NCI-H2081 treated with DMSO at 0.1 percent for 48 hours (cell line): ENCODE measurements at places on chromosomes 6 and 20.

- DNase-seq = no peak
Measured at GRCh38 chr20:40991181-40991889, 37.3 kb upstream of the TOP1 start.

- no peak for DNase-seq
Measured at GRCh38 chr6:146582857-146583256, 15.9 kb upstream of the ADGB start.

- no peak for DNase-seq
Measured at GRCh38 chr20:2124564-2125213, 23.1 kb downstream of the STK35 start.

DNA sequence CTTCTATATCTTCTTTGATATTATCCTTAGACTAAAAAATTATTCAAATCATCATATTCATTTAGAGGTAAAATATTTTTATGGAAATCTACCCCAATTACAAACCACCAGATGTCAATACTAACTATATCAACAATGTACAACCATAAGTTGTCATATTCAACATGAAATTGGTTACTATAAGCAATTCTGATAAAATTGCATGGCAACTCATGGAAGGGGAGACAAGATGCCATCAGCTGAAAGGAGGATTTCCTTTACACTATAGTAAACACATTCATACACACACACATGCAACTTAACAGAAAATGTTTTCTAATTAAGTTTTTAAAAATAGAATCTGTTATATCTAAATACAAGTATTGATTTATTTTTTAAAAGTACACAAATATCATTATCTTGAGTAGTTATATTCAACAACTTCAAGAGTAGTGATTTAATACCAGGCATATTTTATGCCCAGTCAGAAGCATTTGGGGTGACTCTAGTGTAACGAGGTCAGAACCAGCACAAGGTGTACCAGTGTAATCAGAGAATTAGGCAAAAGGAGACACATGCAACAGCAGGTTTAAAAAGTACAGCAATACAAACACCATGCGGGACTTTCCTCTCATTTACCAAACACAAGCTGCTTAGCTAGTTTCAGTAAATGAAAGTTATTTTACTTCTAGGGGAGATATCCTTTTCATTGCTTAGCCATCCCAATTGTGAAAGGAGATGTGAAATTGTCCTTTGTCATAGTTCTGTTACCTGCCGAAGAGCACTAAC is 1.0 kb downstream of the FILIP1 start:
- no peak for DNase-seq

GRCh38 chr20:50624351-50625016 is 66.9 kb downstream of the RIPOR3 start:
- DNase-seq = peak; percentile 57

DNA sequence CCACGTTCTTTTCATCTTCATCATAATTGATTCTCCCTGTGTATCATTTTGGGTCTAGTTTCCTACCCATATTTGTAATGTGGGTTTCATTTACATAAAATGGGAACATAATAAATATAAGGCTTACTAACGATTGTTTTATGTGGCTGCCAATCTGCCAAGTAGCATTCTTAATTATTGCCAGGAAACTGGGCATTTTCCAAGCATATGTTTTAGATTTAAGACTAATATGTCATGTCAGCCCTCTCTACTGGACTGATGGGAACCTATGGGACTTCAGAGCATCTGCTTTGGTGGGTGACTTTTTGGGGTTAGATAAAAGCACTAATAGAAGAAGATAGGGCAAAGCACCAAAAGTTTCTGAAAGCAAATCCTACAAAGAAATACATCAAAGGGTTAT is 157.5 kb downstream of the TBX18 start:
- DNase-seq = no peak

- no peak for DNase-seq
Measured at GRCh38 chr6:105791583-105792318, 294.4 kb upstream of the PRDM1 start.

GRCh38 chr20:8449123-8449522 is 317.1 kb downstream of the PLCB1 start:
- no peak for DNase-seq

DNA sequence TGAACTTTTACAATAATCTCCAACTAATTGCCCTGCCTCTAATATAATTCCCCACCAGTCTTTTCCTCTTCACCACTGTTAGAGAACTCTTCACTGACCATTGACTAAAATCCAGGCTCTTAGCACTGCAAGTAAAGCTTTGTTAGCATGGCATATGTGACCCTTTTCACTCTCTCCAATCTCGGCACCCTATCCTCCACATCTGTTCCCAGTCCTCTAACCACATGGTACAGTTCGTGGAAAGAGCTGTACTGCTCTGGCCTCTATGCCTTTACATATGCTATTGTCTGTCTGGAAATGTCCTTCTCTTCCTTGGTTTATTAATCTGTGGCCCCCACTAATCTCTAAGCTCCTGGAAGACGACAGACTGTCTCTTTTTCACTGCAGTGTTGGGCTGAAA is 63.0 kb upstream of the EIF2S2 start:
- DNase-seq = no peak

DNA sequence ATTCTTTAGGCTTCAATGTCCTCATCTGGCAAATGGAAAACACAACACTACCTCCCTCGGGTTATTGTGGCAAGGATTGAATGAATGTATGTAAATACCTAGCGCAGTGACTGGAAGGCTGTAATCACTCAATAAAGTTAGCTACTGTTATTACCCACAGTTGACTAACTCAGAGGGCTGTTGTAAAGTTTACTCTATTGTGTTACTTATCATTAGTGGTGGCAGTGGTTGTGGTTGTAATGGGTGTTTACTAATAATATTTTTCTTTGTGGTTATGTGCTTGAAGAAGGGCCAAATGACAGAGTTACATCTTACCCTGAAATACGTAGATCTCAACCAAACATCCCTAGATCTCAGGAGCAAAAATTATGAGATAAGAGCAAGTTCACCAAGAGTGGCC is 42.0 kb upstream of the PXDC1 start:
- DNase-seq = no peak

GRCh38 chr20:48776306-48776705 is 51.5 kb downstream of the PREX1 start:
- no peak for DNase-seq

GRCh38 chr6:164108869-164109769 is 694.6 kb downstream of the QKI start:
- DNase-seq = no peak
